ENCODE measurements at places on chromosomes 7 and 10.
A peak's percentile ranks its signal among the peaks of the same experiment; 100 is the strongest.

GRCh38 chr10:46267132-46267985, 19.4 kb upstream of the ANTXRL start:
- peak; percentile 3 for DNase-seq

- peak; percentile 15 for DNase-seq
Observed at GRCh38 chr10:84329986-84330651, 1.7 kb downstream of the CCSER2 start.

DNA sequence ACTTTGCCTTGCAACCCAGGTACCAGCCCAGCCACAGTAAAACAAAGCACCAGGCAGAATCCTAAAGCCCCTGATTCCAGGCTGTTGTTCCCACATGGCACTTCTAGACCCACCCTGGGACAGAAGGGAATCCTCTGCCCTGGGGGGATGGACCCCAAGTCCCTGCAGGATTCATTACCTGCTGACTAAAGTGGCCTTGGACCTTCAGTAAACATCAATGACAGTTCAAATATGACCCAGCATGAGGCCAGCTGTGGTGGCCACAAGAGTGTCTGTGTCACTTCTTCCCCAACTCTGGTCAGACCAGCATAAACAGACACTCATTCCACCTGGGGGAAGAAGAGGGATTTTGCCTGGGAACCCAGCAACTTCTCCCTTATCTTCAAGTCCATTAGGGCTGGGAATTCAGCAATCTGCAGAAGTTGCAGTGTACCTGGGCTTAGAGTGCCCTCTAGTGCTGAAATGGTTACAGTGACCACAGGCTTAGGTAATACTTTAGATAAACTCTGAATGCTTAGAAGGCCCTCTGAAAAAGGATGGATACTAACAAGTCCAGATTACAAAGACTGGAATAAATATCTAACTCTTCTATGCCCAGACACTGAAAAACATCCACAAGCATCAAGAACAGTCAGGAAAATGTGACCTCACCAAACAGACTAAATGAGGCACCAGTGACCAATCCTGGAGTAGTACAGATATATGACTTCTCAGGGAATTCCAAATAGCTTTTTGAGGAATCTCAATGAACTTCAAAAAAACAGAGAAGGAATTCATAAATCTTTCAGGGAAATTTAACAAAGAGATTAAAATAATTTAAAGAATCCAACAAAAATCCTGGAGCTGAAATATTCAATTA, 108.5 kb upstream of the TMEM168 start:
- DNase-seq: peak; percentile 17

DNA sequence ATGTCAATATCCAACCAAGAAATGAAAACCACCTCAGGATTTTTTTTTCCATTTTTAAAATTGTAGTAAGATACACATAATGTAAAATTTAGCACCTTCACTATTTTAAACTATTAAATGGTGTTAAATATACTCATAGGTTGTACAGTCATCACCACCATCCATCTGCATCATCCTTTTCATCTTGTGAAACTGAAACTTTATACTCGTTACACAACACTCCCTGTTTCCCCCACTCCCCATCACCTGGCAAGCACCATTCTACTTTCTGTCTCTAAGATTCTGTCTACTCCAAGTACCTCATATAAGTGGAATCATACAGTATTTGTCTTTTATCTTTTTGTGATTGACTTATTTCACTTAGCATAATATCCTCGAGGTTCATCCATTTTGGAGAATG, 335.2 kb upstream of the NPSR1 start:
- no peak for DNase-seq

DNA sequence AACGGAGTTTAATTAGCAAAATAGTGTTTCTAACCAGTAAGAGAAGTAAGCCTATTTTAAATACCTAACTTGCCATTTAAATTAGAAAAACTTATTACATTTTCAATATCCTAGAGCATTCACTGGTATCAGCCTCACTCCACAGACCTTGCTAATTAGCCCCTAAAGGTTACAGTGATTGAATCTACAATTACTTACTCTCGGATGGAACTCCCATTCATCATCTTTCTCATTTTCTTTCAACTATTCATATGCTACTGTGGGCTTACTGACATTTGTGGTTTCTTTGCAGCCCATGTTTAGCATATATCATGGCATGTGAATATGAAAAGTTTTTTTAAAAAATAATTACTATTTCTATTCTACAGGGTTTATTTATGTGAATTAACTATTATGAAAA, 86.4 kb downstream of the GPR37 start:
- no peak for DNase-seq

GRCh38 chr10:8079126-8079525, 24.6 kb downstream of the GATA3 start:
- no peak for DNase-seq

DNA sequence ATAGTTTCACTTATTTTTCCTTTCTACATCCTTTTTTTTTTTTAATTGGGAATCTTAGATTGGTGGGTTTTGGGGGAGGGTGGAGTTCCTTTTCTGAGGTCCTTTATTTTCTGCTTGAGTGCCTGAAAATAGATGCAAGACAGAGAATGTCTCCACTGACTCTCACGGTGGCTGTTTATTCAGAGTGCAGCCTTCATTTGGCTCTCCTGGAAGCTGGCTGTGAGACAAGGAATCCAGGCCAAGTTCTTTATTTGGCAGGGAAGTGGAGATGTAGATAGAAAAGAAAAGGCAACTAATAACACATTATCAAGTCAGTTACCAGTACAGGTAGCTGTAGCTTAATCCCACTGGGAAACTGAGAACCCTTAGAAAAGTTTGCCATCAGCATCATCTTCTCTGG, 118.6 kb downstream of the CNTNAP2 start:
- no peak for DNase-seq

DNA sequence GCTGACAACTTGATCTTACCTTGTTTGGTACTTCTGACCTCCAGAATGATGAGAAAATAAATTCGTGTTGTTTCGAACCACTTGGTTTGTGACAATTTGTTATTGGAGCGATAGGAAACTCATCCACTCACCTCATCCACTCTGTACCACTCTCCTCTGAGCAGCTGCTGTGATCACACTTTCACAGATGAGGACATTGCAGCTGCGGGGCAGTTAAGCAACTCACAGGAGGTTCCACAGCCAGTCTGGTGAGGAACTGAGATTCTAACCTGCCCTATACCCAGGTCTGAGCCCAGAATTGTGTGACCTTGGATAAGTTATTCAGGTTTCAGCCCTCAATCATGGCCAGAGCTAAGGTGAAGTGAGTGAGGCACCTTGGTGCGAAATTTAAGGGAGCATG, 35.2 kb downstream of the BTBD16 start:
- no peak for DNase-seq

DNA sequence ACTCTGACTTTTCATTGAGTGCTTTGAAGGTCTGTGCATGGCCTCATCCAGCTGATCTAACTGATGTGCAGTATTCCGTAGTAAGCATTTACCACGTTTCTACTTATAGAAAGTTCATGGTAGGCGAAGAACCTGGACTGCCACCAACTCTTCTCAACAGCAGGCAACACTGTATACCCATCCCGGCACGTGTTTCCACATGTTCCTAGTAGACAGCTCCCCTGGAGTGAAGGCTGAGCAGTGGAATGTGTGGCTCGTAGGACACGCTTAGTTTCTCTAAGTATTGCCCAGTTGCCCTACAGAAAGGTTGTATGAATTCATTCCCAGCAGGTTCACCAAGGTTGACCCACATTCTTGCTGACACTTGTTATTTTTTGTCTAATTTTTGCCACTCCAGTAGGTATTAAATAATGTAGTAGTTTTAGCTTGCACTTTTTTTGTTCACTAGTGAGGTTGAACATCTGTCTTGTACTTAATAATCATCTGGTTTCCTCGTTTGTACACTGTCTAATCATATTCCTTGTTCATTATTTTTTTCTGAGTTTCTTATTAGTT, 15.2 kb downstream of the PROSER2 start:
- no peak for DNase-seq

- peak; percentile 40 for DNase-seq
Observed at GRCh38 chr7:33062023-33062781, at the start of gene NT5C3A. TSS of gene NT5C3A (minus strand) at chr7:33062776. CDS start at chr7:33062705, 71 bp downstream.

DNA sequence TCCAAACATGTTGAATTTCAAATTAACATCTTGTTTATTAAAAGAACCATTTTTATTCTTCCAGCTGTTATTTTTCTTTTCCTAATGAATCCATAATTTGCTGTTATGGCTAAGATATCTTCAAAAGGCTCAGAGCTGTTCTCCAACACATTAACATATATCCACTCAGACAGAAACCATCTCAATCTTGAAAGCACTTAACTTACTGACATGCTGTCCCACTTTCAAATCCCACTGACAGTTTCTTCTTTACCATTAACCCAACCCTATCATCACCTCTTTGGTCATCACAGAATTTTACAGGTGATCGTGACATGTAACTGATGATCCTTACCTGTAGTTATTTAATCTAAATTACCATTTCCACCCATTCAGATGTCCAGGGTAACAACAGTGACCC, 75.5 kb upstream of the AFAP1L2 start:
- no peak for DNase-seq

GRCh38 chr10:60666221-60666620, 112.1 kb upstream of the CDK1 start:
- peak; percentile 34 for DNase-seq

GRCh38 chr7:151244196-151244840, 4.2 kb downstream of the SMARCD3 start:
- peak; percentile 62 for DNase-seq

- no peak for DNase-seq
Observed at GRCh38 chr7:139328375-139328774, 12.8 kb upstream of the FMC1 start.

DNA sequence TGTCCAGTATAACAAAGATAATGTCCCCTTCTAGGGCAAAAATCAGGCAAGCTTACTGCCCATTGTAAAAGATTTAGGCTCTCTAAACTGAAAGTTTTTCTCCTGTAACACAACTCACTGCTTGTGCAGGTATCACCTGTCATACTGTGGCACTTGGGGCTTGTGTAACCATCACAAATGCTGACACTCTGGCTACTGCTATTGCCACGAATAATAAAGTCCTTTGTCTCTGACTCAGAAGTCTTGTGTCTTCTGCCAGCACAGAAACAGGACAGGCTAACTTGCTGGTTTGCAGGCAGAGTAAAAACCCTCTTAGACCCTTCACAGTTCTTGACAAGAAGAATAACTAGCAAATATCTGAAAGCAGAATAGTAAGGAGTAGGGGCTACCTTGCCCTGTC, 273.9 kb downstream of the RPS24 start:
- no peak for DNase-seq

DNA sequence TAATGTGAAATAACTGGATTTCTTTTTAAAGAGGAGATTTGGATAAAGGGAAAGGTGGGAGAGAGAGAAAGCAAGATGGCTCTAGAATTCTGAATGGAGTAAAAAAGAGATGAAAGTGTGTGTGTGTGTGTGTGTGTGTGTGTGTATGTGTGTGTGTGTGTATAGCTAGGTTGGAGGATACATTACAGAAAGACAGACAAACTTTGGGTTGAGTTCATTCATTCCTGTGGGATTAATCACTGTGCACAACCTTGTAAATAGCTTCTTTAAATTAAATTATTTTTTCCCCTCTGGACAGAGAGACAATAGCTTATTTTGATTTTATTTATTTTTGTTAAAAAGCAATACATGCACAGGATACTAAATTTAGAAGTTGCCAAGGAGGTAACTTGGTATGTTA, 7.5 kb downstream of the ASB4 start:
- DNase-seq: no peak
